ENCODE measurements at places on chromosomes 2 and 18. TPM values are rescaled to one million over a fixed set of nuclear protein-coding genes. Genes with fewer than 3 reads are reported as not detected.
A peak's percentile ranks its signal among the peaks of the same experiment; 100 is the strongest.

- no peaks in the 10 kb centered on the region for H3K36me3 ChIP-seq
- no peak overlapping the region for H3K4me3 ChIP-seq
- no peak overlapping the region for H3K27ac ChIP-seq
- no peak for DNase-seq
- H3K27me3 ChIP-seq, result no peaks in the 10 kb centered on the region
These were observed 500.7 kb downstream of the RIT2 start for GRCh38 chr18:42614619-42615293.

Gene CROCC2
- not detected for total RNA-seq

Gene DTNA
- 0.58 TPM for total RNA-seq

- no peak for DNase-seq
- H3K27me3 ChIP-seq, result no peaks in the 10 kb centered on the region
- no peaks in the 10 kb centered on the region for H3K36me3 ChIP-seq
- no peaks in the 10 kb centered on the region for H3K4me1 ChIP-seq
These were observed 79.1 kb downstream of the AOX1 start for GRCh38 chr2:200664770-200665494.

- peaks cover 11% of the 10 kb centered on the region for H3K36me3 ChIP-seq
- H3K4me3 ChIP-seq, result no peak overlapping the region
- no peak for DNase-seq
- peaks cover 60% of the 10 kb centered on the region for H3K4me1 ChIP-seq
These were observed 2.3 kb upstream of the OST4 start for GRCh38 chr2:27073782-27074181.

Gene LRRC30
- not detected for total RNA-seq

DNA sequence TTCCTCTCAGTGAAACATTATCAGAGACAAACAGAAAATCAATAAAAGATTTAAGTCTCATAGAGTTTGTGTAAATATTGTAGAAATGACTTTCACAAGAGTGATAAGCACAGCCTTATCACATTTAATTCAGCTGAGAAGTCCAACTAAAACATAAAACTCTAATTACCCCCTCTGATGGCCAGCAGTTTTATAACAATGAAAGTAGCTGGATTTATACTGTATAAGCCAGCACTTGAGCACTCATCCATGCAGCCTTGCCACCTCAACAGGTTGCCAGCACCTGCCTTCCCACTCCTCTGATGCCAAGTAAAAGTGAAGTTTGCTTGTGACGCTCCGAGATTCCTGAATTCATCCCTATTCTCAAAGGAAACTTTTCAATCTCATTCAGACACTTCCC lies 103.0 kb upstream of the STK39 start:
- H3K4me3 ChIP-seq, result no peak overlapping the region
- no peaks in the 10 kb centered on the region for H3K4me1 ChIP-seq
- no peak overlapping the region for H3K27ac ChIP-seq
- DNase-seq, result no peak
- H3K27me3 ChIP-seq, result no peaks in the 10 kb centered on the region

Gene RHBDD1
- 66.0 TPM for total RNA-seq

Gene GPR39
- not detected for total RNA-seq

DNA sequence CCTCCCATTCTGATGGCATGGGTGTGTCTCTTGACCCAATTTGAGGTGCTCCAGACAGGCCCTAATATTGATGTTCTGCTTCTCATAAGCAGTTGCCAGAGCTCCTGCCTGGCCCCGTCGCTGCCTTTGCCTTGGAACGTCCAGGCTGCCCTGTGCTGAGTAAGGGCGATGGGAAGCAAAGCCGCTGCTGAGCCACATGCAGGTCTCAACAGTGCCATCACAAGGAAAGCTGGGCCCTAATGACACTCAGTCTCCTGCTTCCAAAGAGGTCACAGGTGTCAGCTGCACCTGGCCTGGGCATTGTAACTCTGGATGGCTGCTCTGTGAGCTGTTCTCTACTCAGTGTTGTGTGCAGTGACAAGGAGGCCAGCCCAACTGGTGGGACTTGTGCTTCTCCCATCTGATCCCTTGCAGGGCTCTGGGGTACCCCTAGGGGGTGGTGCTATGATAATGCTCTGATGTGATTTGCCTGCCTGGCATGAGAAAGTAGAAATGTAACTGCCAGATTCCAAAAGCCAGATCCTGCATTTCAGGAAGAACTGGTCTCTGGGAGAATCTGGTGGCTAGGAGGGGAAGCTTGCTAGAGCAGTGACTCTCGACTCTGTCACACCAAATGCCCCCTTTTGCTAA lies 8.7 kb downstream of the TTC39C start:
- peaks cover 34% of the 10 kb centered on the region for H3K36me3 ChIP-seq
- peaks cover 98% of the 10 kb centered on the region for H3K4me1 ChIP-seq
- H3K27me3 ChIP-seq, result no peaks in the 10 kb centered on the region
- H3K27ac ChIP-seq, result no peak overlapping the region
- no peak for DNase-seq

DNA sequence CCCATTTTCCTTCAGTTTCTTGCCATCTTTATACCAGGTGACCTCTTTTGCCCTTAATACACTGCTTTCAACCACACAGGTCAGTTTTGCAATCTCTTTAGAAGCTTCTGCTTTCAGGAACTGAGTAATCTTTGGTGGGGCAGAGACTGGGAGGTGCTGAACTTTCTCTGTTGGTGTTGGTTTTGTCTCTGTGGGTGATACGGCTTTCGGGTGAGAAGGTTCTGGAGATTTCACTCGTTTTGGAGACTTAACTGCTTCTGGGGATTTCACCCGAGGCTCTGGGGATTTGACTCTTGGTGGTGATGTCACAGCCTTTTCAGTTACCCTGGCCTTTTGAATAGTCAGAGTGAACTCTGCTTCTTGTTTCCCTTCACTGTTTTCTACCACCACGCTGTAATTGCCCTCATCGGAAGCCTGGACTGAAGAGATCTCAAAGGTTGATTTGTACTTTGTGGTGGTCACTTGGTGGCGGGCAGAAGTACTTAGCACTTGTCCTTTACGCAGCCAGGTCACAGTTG lies 50.4 kb downstream of the PLEKHA3 start:
- no peaks in the 10 kb centered on the region for H3K27me3 ChIP-seq
- no peak for DNase-seq
- H3K36me3 ChIP-seq, result peaks cover 37% of the 10 kb centered on the region
- peaks cover 6% of the 10 kb centered on the region for H3K4me1 ChIP-seq

DNA sequence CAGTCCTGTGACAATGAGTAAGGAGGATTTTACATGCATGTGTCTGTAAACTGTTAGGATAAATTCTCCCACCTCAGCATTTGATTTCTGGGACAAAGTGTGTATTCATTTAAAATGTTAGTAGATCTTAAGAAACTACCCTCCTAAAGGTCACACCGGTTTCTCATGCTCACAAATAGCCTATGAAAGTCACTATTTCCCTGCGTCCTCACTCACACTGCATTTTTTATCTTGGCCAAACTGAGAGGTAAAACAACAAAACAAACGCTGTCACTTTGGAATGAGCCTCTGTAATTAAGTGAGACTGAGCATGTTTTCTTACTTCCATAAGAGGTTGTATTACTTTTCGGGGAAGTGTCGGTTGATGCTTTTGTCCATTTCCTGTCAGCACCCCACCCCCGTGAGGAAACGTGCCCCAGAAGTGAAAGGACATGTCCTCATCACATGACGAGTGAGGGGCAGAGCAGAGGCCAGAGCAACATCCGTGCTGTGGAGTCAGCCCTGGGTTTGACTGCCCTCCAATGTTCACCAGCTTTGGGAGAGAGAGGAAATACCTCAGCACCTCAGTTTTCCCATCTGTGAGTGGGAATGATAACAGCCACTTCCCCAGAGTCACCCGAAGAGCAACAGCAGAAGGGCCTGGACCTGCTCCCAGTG lies 3.1 kb downstream of the GYPC start:
- peak overlapping the region; percentile 78 for H3K27ac ChIP-seq
- DNase-seq, result peak; percentile 30
- no peaks in the 10 kb centered on the region for H3K27me3 ChIP-seq
- H3K4me3 ChIP-seq, result peak overlapping the region; percentile 70
- H3K36me3 ChIP-seq, result no peaks in the 10 kb centered on the region
- H3K4me1 ChIP-seq, result peaks cover 71% of the 10 kb centered on the region

DNA sequence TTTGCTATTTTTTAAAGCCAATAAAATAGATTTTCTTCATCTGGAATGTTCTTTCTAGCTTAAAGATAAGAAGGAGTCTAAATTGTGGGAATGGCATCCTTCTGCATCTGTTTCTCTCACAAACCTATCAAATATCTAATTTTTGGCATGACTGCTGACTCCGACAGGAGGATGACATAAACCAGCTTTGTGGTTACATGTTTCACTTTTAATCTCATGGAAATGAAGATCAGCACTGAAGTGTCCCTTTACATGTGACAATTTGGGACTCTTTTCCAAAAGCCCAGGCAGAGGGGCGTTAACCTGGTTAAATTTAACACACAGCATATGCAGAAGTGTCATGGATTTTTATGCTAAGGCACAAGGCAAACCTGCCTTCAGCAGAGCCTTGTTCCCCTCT lies 694.7 kb downstream of the ARHGAP15 start:
- no peak overlapping the region for H3K27ac ChIP-seq
- H3K36me3 ChIP-seq, result no peaks in the 10 kb centered on the region
- H3K27me3 ChIP-seq, result no peaks in the 10 kb centered on the region
- no peak overlapping the region for H3K4me3 ChIP-seq

DNA sequence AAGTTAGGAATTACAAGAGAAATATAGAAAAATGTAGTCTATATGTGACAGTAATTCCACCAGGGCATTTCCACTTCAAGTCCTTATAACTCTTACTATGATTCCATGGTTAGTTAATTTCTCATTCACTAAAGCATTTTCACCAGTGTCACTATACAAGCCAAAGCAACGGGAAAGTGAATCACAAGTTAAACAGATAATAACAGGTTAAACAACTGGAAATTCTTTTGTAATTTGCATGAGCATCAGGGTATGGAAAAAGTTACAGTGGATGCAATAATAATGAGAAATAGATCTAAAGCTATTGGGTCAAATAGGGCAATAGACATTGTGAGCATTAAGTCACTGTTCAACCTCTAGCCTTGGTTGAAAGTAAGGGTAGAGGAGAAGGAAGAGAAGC lies 88.9 kb upstream of the ST6GAL2 start:
- no peaks in the 10 kb centered on the region for H3K27me3 ChIP-seq
- no peak for DNase-seq
- no peaks in the 10 kb centered on the region for H3K4me1 ChIP-seq

Gene SLC23A3
- total RNA-seq, result 12.1 TPM

Gene LIPG
- not detected for total RNA-seq

- no peaks in the 10 kb centered on the region for H3K4me1 ChIP-seq
- no peak overlapping the region for H3K27ac ChIP-seq
- H3K27me3 ChIP-seq, result no peaks in the 10 kb centered on the region
- H3K4me3 ChIP-seq, result no peak overlapping the region
- H3K36me3 ChIP-seq, result no peaks in the 10 kb centered on the region
These were observed 127.4 kb upstream of the SLC8A1 start for GRCh38 chr2:40579247-40579646.

Gene UCN
- total RNA-seq, result 5.1 TPM

GRCh38 chr2:25215232-25215631 lies 46.9 kb upstream of the POMC start:
- H3K27me3 ChIP-seq, result no peaks in the 10 kb centered on the region
- H3K4me1 ChIP-seq, result peaks cover 16% of the 10 kb centered on the region
- DNase-seq, result peak; percentile 11
- H3K27ac ChIP-seq, result peak overlapping the region; percentile 55
- no peaks in the 10 kb centered on the region for H3K36me3 ChIP-seq

GRCh38 chr2:116094196-116094595 lies 1651.8 kb downstream of the DPP10 start:
- H3K27me3 ChIP-seq, result no peaks in the 10 kb centered on the region
- no peaks in the 10 kb centered on the region for H3K4me1 ChIP-seq
- no peak overlapping the region for H3K4me3 ChIP-seq
- DNase-seq, result no peak
- H3K36me3 ChIP-seq, result no peaks in the 10 kb centered on the region

GRCh38 chr2:163664610-163665009 lies 71.2 kb downstream of the FIGN start:
- no peaks in the 10 kb centered on the region for H3K36me3 ChIP-seq
- no peak overlapping the region for H3K4me3 ChIP-seq
- no peaks in the 10 kb centered on the region for H3K4me1 ChIP-seq

GRCh38 chr2:37982147-37982582 lies 57.1 kb downstream of the RMDN2 start:
- H3K27me3 ChIP-seq, result no peaks in the 10 kb centered on the region
- no peaks in the 10 kb centered on the region for H3K36me3 ChIP-seq
- no peaks in the 10 kb centered on the region for H3K4me1 ChIP-seq
- DNase-seq, result peak; percentile 33

Gene DSC2
- total RNA-seq, result not detected

Gene FOXD4L1
- total RNA-seq, result 0.52 TPM

- no peak overlapping the region for H3K27ac ChIP-seq
- H3K4me3 ChIP-seq, result no peak overlapping the region
- DNase-seq, result no peak
- H3K27me3 ChIP-seq, result no peaks in the 10 kb centered on the region
- no peaks in the 10 kb centered on the region for H3K36me3 ChIP-seq
- no peaks in the 10 kb centered on the region for H3K4me1 ChIP-seq
These were observed 74.2 kb downstream of the SH3BP4 start for GRCh38 chr2:235025800-235026536.

DNA sequence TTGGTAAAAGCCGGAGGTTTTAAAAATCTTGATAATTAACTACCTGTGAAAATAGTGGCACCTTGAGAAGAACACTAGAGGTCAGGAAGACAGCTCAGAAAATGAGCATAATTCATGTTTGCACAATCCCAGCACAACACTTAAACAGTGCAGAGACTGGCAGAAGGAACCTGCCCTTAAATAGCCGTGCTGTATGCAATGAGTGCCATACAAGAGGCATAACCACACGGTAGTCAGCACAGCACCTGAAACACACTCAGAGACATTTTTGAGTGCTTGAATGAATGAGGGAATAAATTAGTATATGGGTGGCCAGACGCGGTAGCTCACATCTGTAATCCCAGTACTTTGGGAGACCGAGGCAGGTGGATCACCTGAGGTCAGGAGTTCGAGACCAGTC lies 164.9 kb downstream of the PAX3 start:
- no peaks in the 10 kb centered on the region for H3K4me1 ChIP-seq
- no peak overlapping the region for H3K4me3 ChIP-seq
- no peak for DNase-seq
- H3K27me3 ChIP-seq, result no peaks in the 10 kb centered on the region

GRCh38 chr2:3010001-3010400 lies 367.6 kb downstream of the EIPR1 start:
- H3K27ac ChIP-seq, result no peak overlapping the region
- no peaks in the 10 kb centered on the region for H3K4me1 ChIP-seq
- no peak overlapping the region for H3K4me3 ChIP-seq
- no peak for DNase-seq
- H3K27me3 ChIP-seq, result no peaks in the 10 kb centered on the region

All from CD4-positive, alpha-beta memory T cell (primary cell).